ENCODE measurements at places on chromosomes 11 and 22.

DNA sequence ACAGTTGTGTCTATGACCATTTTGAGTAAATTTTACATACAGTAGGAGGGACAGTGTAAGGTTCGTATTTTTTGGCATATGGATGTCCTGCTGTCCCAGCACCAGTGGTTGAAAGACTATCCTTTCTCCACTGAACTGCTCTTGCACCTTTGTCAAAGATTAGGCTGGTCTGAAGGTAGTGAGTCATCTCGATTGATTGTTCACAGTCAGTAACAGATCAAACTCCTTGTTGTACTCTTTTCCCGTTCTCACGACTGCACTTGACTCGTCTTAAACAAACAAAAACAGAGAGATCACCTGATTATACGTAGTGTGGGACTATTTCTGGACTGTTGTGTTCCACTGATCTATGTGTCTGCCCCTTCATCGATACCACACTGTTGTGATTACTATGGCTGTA lies 77.1 kb downstream of the DGCR2 start:
- no peak for DNase-seq

DNA sequence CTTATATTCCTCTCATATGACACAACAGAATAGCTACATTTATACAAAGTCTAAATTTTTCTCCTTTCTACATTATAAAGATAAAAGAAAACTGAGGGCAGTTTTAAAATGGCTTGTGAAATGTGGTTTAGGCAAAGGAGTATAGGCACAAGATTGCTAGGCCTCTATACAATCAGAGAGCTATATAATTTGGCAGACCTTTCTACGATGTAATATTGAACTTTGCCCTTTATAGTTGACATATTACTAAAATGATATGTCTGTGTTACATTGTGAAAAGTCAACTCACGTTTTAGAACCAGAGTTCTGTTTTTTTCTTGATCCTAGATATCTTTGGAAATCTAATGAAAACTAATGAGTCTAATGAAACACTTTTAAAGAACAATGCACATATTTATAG lies 430.2 kb downstream of the DLG2 start:
- DNase-seq, result no peak

- DNase-seq, result no peak
Measured at GRCh38 chr11:80783561-80783960, 1342.7 kb upstream of the TENM4 start.

DNA sequence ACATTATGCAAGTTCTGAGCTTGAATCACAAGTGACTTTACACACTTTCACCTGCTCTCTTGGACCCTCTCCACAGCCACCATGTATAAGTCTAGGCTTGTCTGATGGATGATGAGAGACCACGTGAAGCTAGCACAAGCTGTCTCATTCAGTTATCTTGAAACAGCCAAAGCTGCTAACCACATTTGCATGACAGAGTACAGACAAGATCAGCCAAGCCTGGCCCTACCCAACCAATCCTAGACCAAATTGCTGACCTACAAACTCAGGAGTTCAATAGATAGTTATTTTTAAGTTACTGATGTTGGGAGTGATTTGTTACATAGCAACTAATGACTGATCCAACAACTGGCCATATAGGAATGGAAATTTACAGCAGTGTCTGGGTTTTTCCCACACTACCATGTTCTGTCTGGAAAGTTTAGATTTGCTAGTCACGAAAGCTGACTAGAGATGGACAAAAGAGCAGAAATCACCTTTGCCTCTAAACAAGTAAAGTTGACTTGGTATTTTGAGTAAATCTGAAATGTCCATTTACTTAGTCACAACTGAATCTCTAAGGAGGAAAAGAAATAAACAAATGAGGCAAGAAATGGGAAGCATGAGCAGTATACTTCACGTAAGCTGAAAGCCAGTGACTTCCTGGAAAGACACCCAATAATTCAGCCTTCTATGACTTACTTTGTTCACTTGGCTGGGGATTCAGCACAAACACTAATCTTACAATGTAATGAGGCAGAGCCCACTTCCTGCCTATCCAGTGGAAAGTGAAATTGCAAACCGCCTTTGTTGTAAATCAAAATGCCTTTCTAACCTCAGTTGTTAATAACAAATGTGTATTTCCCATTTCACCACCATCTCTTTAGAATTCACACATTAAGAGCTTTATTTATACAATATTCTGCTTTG lies 101.7 kb downstream of the FAM181B start:
- no peak for DNase-seq

DNA sequence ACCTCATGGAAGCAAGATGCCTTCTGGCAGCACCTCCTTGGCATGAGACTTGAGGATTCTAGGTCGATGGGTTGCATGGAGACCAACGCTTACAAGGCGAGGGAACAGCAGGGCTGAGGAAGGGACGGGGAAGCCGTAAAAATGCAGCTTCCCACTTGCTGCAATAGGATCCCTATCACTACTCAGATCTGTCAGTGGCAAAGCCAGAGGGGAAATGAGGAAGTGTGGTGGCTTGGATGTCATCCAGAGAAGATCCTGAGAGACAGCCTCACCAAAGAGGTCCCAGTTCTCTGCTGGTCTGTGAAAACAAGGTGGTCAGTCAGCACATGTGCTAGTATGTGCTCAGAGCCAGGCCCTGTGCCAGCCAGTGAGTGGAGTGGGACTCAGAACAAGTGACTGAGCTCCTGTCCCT lies 22.2 kb downstream of the CYB5R2 start:
- DNase-seq, result no peak

DNA sequence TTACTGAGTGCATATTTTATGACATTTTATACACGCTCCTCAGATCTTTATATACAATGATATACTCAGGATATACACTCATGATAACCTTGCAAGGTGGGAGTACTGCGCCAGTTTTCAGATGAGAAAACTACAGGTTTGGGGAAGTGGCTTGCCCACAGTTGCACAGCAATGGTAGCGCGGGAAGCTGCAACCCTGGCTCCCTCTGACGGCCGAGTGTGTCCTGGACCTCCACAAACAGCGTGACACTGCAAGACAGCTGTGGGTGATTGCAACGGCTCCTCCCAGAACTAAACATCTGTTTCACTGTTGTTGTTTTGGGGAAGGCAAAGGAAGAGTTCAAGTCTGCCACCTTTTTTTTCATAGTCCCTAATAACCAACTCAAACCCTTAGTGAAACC lies 47.0 kb downstream of the PACSIN2 start:
- no peak for DNase-seq

GRCh38 chr22:44172370-44173108 lies 8.2 kb upstream of the PARVG start:
- DNase-seq, result no peak

DNA sequence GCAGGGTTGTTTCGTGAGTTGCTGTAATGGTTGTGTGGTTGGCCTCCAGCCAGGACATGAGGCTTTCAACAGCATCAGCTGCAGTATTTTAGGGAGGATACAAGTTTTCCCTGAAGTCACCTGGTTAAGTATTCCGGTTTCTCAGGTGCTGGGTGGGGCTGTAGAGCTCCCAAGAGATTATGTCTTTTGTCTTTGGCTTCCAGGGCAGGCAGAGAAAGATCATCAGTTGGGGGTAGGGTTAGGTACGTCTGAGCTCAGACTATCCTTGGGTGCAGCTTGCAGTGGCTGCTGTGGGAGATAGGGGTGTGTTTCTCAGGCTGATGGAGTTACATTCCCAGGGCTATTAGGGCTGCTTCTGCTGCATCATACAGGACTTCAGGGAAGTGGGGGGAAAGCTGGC lies 47.5 kb upstream of the MRGPRX1 start:
- DNase-seq, result no peak

DNA sequence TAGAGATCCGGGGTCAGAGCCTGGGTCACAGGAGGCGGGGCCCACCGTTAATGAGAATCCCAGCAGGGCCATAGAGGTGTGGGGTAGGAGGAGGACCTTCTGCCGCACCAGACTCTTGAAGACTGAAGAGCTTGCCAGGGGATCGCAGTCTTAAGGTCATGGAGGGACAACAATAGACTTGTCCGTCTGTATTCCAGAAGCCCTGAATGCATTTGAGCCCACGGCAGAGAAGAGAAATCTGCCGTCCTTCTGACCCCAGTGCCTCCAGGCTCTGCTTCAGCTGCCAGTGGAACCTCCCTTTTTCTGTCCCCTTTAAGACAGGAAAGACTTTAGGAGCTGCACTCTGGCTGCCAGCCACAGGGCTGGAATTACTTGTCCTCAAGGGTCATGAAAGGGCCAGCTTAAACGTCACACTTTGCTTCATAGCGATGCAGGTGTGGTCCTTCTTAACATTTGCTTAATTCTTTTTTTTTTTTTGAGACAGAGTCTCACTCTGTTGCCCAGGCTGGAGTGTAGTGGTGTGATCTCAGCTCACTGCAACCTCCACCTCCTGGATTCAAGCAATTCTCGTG lies 15.5 kb upstream of the ST3GAL4 start:
- no peak for DNase-seq

DNA sequence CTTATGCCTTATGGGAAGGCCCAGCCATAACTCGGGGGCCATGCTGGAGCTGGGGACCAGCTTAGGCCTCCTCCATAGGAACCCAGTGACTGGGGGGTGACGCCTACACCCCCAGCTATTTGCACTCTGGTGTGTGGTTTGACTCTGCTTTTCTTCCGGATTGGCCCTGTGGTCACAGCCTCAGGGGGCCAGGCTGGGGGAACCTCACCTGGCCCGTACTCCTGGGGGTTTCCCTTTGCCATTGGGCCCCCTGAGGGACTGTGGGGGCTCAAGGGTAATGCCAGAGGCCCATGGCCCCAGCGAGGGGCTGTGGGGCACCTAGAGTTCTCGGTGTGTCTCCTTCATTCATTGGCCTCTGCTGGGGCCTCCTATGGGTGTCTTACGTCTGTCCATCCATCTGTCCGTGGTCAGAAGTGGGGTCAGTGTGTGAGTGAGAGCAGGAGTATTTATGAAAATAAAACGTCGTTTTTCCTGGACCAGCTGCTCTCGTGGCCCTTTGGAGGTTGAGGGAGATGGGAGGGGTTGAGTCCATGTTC lies 6.3 kb upstream of the SH3BP1 start:
- no peak for DNase-seq

GRCh38 chr11:67396587-67397389 lies 4.9 kb downstream of the PPP1CA start:
- no peak for DNase-seq

GRCh38 chr11:66484806-66485380 lies 4.7 kb downstream of the DPP3 start:
- no peak for DNase-seq

- no peak for DNase-seq
Measured at GRCh38 chr11:4672470-4672869, 25.2 kb downstream of the OR51E2 start.

- DNase-seq, result no peak
Measured at GRCh38 chr11:133901316-133901715, 55.5 kb downstream of the IGSF9B start.

DNA sequence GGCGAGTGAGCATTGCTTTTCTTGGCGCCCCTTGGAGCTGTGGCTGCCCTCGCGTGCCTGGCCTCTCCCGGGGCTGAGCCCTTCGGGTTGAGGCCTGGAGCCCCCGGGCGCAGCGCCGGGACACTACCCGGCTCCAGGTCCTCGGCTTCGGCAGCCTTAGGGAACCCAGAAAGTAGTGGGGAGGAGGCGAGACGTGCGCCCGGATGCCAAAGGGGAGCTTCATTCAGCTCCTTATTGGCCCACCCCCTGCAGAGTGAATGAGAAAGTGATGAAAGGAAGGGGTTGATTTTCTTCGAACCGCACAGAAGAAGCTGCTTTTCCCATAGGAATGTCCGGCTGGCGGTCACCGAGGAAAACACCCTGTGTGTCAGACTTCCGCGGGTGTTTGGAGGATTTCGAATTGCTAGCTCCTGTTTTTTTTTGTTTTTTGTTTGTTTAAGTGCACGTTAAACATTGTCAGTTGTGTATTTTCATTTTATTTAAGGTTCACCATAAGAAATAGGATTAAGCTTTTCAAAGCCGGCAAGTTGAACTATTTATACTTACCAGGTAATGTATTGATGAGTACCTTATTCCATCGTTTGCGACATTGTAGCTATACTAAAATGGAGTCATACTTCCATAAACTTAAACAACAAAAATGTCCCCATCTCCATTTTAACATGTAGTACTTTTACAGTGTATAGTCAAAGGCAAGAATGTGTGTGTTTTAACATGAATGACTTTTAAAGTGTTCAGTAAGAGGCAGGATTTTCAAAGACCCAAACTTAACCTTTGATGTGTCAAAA lies 841 bp upstream of the EIF4G2 start:
- peak; percentile 10 for DNase-seq

DNA sequence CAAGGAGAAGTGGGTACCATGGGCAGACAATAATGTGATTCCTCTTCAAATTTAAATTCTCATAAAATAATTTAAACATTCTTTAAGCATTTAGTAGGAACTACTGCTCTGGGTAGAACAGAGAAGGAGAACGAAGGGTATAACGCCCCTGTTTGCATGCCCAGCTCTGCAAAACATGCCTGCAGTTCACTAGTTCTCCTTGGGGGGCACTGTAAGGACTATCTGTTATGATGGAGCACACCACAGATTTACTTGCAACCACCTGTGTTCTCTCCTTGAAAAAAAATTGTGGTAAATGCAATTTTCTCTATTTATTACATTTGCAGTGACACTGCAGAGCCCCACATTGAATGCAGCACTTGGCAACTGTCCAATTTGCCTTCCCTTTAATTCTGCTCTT lies 100.3 kb downstream of the GUCY1A2 start:
- DNase-seq, result no peak

GRCh38 chr11:65791719-65792213 lies 4.9 kb downstream of the OVOL1 start:
- peak; percentile 10 for DNase-seq

DNA sequence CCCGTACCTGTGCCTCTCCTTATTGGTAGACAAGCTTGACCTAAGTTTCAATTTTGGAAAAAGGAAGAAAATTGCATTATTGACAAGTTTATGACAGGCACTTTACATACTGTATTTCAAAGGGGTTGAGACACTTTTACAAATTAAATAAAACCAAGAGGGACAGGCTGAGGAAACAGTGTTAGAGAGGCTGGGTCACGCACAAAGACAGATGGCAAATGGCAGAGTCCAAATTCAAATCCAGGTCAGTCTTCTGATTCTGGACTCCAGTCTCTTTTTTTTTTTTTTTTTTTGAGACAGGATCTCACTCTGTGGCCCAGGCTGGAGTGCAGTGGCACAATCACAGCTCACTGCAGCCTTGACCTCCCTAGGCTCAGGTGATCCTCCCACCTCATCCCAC lies 10.1 kb downstream of the TRIM66 start:
- no peak for DNase-seq

DNA sequence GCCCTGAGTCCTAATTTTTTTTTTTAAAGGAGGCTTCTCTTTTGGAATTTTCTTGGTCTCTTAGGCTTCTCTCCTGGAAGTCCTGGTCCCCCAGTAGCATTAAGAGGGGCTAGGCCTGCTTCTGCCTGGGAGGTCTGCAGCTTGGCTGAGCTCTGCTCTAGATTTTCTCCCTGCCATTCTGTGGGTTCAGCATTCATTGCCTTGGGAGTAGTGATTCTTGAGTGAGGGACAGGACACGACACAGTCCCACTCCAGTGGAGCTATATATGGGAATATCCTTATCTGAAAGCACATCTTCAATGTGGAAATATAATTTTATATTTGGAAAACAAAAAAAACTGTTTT lies 3.7 kb downstream of the IGSF22 start:
- DNase-seq, result no peak

All from stimulated activated CD8-positive, alpha-beta memory T cell treated with anti-CD3 and anti-CD28 coated beads, Interleukin-2, amount 100 ng/mL, for 1 hour (primary cell).